ENCODE measurements at places on chromosomes 1 and 21. TPM values are rescaled to one million over a fixed set of nuclear protein-coding genes. Genes with fewer than 3 reads are reported as not detected.

The RAB3B gene
- total RNA-seq: 0.05 TPM

- no peak for DNase-seq
- peaks cover 32% of the 10 kb centered on the region for H3K36me3 ChIP-seq
- H3K4me3 ChIP-seq: peak overlapping the region; percentile 52
- H3K27ac ChIP-seq: peak overlapping the region; percentile 53
- H3K4me1 ChIP-seq: peaks cover 89% of the 10 kb centered on the region
- H3K27me3 ChIP-seq: no peaks in the 10 kb centered on the region
These were observed 7.2 kb downstream of the ARF1 start for GRCh38 chr1:228089519-228090380.

- no peaks in the 10 kb centered on the region for H3K36me3 ChIP-seq
- H3K4me1 ChIP-seq: no peaks in the 10 kb centered on the region
- H3K4me3 ChIP-seq: no peak overlapping the region
- no peaks in the 10 kb centered on the region for H3K27me3 ChIP-seq
These were observed 96.6 kb downstream of the PTPN14 start for GRCh38 chr1:214454569-214455396.

The OR6Y1 gene
- total RNA-seq: not detected

The HCN3 gene
- 4.1 TPM for total RNA-seq

DNA sequence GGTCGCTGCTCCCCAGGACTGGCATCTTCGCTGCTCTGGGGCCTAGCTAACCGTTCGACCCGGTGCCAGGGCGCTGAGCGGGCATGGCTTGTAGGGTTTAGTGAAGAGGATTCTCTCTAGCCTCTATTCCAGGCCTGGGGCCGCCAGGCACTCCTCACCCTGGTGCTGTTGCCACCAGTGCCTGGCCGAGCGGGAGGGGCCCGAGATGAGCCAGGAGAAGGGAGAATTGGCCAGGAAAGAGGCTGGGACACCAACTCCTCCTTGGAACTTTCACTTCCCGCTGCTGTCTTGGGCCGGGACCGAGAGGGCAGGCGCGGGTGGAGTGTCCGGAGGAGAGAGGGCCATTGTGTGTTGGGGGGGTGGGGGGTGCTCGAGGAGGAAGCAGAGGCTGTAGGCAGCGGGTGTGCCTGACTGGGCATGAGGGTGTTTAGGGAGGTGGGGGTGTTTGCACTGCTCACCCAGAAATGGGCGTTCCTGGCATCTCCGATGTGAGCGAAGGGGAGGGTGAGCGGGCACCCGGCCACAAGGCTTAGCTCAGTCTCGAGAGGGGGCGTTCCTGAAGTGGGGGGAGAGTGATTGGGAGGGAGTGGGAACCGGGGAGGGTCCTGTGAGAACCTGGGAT, 772 bp downstream of the ADAM15 start:
- H3K27ac ChIP-seq: peak overlapping the region; percentile 43
- DNase-seq: peak; percentile 40
- H3K36me3 ChIP-seq: peaks cover 4% of the 10 kb centered on the region
- peaks cover 9% of the 10 kb centered on the region for H3K4me1 ChIP-seq
- H3K4me3 ChIP-seq: peak overlapping the region; percentile 71

DNA sequence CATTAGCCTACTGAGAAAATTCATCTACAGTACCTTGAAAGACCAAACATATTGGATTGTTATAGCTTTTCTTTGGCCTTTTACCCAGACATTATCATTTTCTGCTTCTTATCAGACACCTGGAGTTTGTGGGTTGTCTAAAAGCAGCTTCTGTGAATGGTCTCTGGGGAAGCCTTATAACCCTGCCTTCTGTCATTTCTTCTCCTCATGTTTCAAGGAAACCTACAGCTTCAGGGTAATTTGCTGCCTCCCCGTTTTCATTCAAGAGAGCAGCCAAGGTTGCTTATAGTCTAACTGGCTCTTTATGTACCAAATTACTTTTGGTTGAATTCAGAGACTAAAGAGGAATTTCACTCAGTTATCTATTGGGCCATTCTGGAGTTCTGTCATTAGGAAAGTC, 288.3 kb upstream of the SGIP1 start:
- peaks cover 20% of the 10 kb centered on the region for H3K4me1 ChIP-seq
- H3K27ac ChIP-seq: no peak overlapping the region
- no peaks in the 10 kb centered on the region for H3K27me3 ChIP-seq
- no peaks in the 10 kb centered on the region for H3K36me3 ChIP-seq

The LCE2B gene
- not detected for total RNA-seq

DNA sequence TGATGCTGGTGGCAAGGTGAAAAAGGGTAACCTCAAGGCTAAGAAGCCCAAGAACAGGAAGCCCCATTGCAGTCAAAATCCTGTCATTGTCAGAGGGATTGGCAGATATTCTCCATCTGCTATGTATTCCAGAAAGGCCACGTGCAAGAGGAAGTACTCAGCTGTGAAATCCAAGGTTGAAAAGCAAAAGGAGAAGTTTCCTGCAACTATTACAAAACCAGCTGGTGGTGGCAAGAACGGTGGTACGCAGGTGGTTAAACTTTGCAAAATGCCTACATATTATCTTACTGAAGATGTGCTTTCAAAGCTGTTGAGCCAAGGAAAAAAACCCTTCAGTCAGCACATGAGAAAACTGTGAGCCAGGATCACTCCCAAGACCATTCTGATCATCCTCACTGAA, 13.7 kb upstream of the VPS45 start:
- H3K4me1 ChIP-seq: peaks cover 3% of the 10 kb centered on the region
- no peaks in the 10 kb centered on the region for H3K27me3 ChIP-seq
- H3K36me3 ChIP-seq: no peaks in the 10 kb centered on the region

DNA sequence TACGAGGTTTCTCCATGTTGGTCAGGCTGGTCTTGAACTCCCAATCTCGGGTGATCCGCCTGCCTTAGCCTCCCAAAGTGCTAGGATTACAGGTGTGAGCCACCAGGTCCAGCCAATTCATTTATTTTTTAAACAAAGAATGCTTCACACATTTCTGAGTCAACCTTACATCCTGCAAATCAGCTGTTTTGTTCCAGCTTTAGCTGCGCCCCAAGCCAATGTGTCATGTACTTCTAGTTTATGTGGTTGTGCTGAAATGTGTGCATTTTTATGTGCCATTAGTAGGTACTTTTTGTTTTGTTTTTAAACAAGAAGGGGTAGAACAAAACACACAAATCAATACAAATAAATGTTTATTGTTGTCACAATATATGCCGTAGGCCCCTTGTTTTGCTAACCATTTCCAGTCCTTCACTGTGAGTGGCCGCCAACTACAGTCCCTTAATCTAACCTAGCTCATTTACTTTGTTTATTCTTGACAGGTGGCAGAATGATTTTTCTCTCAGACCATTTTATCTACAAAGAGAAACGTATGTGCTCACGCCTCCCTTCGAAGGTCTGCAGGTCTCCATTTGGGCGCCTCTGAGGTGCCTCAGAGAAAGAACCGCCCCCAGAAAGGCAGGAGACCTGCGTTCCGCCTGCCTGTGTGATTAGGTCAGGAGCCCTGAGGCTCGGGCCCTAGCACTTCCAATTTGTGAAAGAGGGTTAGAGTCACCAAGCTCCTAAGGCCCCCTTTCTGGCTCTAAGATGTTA, 2.8 kb upstream of the CASQ2 start:
- H3K36me3 ChIP-seq: no peaks in the 10 kb centered on the region
- no peak overlapping the region for H3K4me3 ChIP-seq
- no peak for DNase-seq
- H3K27ac ChIP-seq: no peak overlapping the region

DNA sequence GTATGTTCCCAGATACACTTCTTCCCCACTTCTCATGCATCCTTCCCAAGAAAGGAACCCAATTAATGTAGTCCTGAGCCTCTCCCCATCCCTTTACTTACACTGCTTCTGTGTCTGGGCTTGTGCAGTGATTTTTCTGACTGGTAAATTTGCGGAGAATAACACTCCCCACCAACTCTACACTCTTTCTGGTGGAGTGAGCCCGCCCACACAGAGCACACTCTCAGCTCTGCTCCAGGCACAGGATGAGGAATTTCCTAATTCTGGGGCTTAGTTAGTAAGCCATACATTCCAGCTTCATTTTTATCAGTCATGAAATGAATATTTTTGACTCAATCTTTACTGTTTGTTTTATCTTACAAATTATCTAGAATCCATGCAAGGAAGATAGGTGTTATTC, 38.6 kb downstream of the FMO4 start:
- peaks cover 13% of the 10 kb centered on the region for H3K36me3 ChIP-seq
- no peak overlapping the region for H3K27ac ChIP-seq
- H3K4me1 ChIP-seq: no peaks in the 10 kb centered on the region
- peaks cover 7% of the 10 kb centered on the region for H3K27me3 ChIP-seq
- no peak overlapping the region for H3K4me3 ChIP-seq
- no peak for DNase-seq

The FYB2 gene
- not detected for total RNA-seq

All from naive thymus-derived CD8-positive, alpha-beta T cell (primary cell).